ENCODE measurements at places on chromosomes 11 and 22. TPM values are rescaled to one million over a fixed set of nuclear protein-coding genes. Genes with fewer than 3 reads are reported as not detected.

LRRN4CL gene
- 0.21 TPM for total RNA-seq

TYR gene
- not detected for total RNA-seq

CHRM1 gene
- 0.30 TPM for total RNA-seq

MOV10L1 gene
- 0.11 TPM for total RNA-seq

GRIA4 gene
- not detected for total RNA-seq

DEPDC7 gene
- 25.3 TPM for total RNA-seq

EXPH5 gene
- total RNA-seq, result 0.13 TPM

ARHGAP20 gene
- total RNA-seq, result 0.11 TPM

WT1 gene
- total RNA-seq, result 4.4 TPM

MUC15 gene
- 4.2 TPM for total RNA-seq

SMDT1 gene
- 15.2 TPM for total RNA-seq

KRTAP5-7 gene
- total RNA-seq, result not detected

ANO1 gene
- 29.5 TPM for total RNA-seq

MS4A7 gene
- not detected for total RNA-seq

VWCE gene
- total RNA-seq, result 0.94 TPM
